ENCODE measurements at places on chromosomes 1 and 21.

DNA sequence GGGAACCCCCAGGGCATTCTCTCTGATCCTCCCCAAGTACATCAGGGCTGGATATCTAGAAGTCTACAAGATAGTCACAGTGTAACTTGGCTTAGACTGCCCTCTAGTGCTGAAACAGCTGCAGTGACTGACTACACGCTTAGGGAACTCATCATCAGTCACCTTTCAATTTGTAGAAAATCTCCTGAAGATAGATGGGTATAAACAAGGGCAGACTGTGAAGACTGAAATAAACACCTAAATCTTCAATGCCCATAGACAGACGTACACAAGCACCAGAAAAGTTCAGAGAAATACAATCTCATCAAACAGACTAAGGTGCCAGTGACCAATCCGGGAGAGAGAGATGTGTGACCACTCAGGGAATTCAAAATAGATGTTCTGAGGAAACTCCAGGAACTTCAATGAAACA, 46.6 kb downstream of the PACC1 start:
- DNase-seq = peak; percentile 71

DNA sequence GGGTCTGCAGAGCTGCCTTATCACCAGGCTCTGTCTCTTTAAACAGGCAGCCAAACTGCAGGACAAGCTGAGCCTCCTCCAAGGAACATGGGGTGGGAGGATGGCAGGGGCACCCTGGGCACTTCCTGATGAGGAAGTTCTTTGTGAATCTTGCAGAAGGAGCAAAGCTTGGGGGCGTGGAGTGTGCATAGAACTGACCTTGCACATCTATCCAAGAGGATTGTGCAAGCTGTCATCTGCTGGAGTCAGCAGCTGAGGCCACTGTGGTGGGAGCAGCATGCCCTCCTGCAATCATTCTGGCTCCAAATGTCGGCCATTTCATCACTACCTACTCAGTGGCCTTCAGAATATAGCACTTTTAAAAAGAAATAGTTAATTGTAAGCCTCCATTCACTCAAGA, 182.2 kb downstream of the AJAP1 start:
- DNase-seq = no peak

DNA sequence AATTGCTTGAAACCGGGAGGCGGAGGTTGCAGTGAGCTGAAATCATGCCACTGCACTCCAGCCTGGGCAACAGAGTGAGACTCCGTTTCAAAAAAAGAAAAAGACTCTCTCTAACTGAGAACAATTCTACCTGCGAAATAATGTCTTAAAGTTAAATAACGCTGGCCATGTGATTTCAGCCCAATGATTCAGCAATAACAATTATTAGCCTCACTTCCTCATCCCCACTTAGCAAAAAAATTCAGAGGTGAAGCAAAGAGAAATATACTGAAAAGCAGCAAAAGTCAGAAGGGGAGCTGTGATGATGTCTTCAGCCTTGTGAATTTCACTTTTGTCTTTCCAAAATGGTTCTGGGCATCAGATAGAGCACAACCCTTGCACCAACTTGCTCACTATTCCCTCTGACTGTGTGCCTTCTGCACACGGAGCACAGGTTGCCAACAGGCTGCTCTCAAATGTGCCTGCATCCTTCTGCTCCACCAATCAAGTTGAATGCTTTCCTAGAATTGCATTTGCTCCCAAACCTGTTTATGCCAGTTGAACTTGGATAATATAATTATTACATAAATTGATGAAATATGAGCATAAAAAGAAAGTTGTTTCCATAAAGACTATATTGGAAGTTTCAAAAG, 79.8 kb upstream of the IPO9 start:
- DNase-seq = no peak

DNA sequence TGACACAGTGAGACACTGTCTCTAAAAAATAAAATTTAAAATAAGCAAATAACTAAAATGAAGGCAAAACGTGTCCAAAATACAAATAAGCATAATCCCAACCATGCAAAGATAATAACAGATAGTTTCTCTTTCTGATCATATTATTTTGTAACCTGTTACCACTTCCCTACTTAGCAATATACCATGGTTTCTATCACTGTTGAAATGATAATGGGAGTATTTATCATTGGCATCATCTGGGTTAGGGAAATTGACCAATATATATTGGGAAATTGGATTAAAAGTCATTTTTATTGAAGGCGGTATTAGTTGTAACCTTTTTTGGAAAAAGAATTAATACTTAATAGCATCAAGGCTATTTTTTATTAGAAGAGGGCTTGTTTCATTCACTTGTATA, 47.0 kb downstream of the USP25 start:
- no peak for DNase-seq

DNA sequence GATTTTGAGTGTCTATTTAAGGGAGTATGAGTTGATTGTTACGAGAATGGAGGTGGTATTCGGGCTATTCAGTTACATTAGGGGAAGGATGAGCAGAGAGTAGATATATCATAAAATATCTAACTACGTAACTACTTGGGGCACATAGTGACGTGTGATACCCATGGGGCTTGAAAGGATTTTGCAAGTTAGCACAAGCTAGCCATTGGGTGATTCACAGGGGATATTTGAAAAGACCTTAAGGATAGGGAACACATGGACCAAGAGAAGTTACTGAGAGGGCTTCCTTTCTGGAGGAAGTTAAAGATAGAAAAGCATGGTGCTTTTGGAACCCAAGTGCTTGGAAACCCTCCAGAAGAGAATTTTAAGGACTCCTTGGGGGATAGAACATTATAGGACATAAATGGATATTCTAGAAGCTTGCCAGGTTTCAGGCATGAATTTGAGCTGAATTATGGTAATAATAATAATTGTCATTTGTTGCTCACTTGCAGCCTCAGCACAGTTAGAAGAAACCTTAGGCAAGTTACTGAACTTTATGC, 5.4 kb downstream of the DISP1 start:
- no peak for DNase-seq

DNA sequence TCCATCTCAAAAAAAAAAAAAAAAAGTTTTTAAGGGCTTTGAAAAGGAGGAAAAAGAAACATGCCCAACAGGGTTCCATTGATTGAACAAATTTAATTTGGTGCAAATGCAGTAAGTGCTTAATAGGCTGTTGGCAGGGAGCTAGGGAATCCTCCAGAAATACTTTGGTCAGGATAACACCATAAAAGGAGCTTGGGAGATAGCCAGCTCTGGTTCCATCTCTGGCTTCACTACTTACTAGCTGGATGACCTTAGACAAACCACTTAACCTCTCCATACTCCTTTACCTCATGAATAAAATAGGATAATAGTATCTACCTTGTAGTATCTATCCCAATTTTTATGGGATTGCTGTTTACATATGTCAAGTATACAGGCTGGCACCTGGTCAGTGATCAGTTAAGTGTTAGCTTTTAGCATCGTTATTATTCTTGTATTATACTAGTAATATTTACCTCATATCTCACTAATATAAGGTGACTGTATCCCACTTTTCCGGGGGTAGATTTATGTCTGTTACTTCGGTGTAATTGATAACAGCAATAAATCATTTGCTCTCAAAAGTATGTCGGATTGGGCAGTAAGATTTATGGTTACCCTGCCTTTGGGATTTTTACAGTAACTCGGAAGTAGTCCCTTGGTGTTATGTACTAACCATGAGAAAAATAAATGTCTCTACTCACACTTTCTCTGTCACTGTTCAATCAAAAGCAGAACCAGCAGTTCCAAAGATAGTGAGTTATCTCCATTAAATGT, 36.4 kb downstream of the BTG3 start:
- DNase-seq = no peak

- no peak for DNase-seq
Observed at GRCh38 chr21:34670962-34671348, 2.2 kb downstream of the CLIC6 start.

- no peak for DNase-seq
Observed at GRCh38 chr1:12052008-12052573, 11.0 kb upstream of the TNFRSF8 start.

GRCh38 chr1:227357171-227357926, 39.1 kb upstream of the CDC42BPA start:
- no peak for DNase-seq

- DNase-seq = no peak
Observed at GRCh38 chr1:184285401-184286087, 101.3 kb upstream of the C1orf21 start.

DNA sequence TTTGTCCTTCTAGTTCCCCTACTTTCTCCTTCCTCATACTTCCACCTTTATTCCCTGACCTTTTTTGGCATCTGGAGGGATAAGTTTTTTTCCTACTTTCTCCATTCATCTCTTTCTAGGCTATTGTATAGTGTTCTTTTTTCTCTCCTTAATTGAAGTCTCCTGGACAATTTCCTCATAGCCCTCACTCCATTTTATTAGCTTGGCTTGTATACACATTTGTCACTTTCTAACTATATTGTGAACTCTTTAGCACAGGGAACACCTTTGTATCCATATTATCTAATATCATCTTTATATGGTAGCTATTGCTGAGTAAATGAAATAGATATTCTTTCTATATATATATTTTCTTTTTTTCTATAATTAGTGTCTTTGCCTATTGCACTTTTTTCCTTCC, 47.6 kb downstream of the TMED5 start:
- DNase-seq = no peak

DNA sequence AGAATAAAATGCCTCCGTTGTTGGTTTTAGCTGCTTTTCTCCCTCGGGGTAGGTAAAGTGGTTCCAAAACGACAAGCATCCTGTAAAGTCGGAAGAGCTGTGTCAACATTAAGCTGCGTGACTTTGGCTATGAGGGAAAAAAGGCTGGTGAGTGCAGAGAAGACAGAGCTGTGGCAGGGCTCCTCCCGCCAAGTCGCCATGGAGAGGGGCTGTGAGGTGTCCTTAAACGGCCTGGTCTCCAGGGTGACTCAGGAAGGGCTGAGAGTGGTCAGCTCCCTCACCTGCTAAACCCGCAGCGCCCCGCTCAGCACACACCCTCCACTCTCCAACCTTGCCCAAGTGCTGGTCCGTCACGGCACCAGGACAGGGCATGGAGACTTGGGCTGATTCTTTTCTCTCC, 91.6 kb upstream of the SAMD11 start:
- DNase-seq = no peak

GRCh38 chr1:82177192-82177591, 376.5 kb downstream of the ADGRL2 start:
- no peak for DNase-seq

- DNase-seq = no peak
Observed at GRCh38 chr1:170665629-170666028, 1.7 kb downstream of the PRRX1 start.

- DNase-seq = peak; percentile 19
Observed at GRCh38 chr1:16032388-16033102, 10.7 kb downstream of the CLCNKA start.

- DNase-seq = no peak
Observed at GRCh38 chr1:175841738-175842187, 98.4 kb upstream of the TNR start.

- no peak for DNase-seq
Observed at GRCh38 chr1:230501242-230501641, 75.1 kb upstream of the PGBD5 start.

DNA sequence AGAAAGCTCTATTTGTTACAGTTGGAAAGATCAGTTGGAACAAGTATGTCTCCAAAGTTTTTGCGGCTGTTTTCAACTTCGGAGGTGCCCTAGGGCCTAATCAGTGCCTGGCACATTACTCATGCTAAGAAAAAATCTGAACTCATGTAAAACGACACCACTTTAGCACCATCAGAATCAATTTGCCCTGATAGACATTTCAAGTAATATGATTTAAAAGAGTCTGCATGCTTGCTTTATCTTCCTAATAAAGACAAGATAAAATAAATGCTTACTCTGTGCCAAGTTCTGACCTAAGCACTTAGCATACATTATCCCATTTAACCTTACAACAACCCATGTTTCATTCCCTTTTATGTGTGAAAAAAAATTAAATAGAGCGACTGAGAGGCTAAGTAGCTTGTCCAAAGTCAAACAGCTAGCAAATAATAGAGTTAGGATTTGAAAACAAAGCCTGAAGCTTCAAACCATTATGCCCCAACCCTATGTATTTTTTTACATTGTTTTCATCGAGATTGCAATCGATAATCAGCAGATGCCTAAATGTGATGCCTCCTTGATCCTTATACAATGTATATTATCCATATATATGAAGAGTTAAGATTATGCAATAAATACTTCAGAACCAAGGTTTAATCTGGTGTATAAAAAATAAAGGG, 91.3 kb downstream of the DENND1B start:
- DNase-seq = no peak

- DNase-seq = no peak
Observed at GRCh38 chr1:226453015-226453704, 45.3 kb upstream of the PARP1 start.

DNA sequence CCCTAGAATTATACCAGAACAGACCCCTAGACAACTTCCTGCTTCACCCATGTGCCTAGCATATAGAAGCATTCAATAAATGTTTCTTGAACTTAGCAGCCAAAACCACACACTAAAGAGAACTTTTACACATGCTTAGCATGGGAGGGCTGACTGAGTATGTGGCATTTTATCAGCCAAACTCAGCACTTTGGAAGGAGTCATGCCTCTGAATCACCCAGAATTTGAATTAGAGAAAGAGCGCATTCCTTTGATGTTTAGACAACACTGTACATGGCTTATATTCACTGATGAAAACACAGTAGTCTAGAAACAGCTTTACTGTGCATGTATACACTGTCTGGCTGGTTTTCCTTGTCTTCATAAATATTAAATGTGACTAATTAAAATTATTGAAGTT, 26.1 kb downstream of the SPAG17 start:
- no peak for DNase-seq

- DNase-seq = no peak
Observed at GRCh38 chr21:40696246-40696645, 150.7 kb downstream of the DSCAM start.

- no peak for DNase-seq
Observed at GRCh38 chr21:18318156-18318555, 73.5 kb downstream of the CHODL start.

GRCh38 chr1:93581917-93582850, 99.5 kb downstream of the BCAR3 start:
- DNase-seq = no peak

DNA sequence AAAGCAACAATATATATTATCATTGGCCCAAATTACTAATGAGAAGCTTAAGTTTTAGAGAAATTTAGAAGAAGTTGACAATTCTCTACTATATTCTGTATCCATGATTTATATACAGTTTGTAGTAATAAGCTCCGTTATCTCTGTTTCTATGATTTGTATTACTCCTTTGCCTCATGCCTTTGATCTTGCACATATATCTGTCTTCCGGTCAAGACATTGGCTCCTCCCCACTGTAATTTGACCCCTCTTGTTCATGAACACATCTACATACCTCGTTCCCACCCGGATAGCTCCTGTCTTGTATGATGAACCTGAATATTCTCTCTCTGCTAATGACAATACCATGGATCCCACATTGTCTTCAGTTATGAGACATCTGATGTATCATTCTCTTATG, 581.0 kb upstream of the RGS18 start:
- DNase-seq = no peak

GRCh38 chr1:115164484-115164883, 75.2 kb upstream of the TSPAN2 start:
- DNase-seq = no peak

GRCh38 chr1:218526198-218526580, 181.1 kb downstream of the TGFB2 start:
- DNase-seq = no peak

All from Jurkat, Clone E6-1 (cell line).